Globus pallidus (tissue), 1 donor: ENCODE measurements at places on chromosomes 1 and 21.

GRCh38 chr1:156233426-156234127 is 8.4 kb upstream of the BGLAP start:
- no peak for DNase-seq

- DNase-seq: no peak
Measured at GRCh38 chr1:186974774-186975181, 146.0 kb downstream of the PLA2G4A start.

DNA sequence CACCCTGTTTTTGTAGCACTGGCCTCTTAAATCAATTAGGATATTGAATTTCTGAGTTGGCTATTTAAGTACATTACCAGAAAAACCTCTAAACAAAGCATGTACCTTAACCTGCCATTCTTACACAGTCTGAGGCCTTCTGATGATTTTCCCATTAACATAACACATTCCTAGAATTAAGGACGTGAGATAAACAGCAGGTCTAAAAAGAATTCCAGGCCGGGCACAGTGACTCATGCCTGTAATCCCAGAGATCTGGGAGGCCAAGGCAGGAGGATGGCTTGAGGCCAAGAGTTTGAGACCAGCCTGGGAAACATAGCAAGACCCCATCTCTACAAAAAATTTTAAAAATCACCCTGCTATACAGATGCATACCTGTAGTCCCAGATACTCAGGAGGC is 18.0 kb upstream of the LRRC8D start:
- DNase-seq: no peak

DNA sequence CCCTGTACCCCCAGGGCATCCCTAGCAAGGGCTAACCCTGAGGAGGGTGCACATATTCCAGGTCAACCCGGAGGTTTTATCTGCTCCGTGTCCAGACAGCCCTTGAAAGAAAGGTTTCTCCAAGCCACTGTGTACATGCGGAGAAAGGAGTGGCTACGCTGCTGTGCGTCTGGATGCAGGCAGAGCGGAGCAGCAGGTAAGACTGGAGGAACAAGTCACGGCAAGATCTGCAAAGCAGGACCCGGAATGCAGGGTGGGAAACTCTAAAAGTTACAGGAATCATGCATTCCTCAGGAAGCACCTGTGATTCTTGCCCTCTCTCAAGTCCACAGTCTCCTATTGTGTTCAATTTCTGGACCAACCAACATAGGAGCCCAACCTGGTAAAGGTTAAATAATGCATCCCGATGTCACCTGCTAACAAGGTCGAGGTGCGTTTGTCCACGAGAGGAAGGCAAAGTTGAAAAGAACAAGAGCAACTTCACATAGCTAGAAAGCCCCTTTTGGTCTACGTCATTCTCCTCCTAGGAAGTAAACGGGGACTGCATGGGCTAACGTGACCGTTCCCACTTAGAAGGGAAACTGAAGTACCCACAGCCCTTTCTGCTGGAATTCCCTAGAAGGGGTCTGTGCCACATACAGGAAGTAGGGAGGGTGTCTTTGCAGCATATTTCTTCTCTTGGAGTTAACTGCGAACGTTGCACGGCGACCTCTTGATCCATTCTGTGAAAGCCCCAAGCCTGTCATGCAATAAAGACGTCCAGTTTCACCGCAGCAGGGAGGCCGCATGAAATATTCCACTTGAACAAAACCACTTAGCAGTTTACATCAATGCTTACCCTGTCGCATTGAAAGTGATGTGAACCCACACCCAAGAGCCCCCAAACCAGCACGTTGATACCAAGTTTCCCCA is 5.8 kb downstream of the TIAM1 start:
- DNase-seq: no peak

GRCh38 chr1:9626201-9626608 is 25.3 kb upstream of the PIK3CD start:
- DNase-seq: no peak

DNA sequence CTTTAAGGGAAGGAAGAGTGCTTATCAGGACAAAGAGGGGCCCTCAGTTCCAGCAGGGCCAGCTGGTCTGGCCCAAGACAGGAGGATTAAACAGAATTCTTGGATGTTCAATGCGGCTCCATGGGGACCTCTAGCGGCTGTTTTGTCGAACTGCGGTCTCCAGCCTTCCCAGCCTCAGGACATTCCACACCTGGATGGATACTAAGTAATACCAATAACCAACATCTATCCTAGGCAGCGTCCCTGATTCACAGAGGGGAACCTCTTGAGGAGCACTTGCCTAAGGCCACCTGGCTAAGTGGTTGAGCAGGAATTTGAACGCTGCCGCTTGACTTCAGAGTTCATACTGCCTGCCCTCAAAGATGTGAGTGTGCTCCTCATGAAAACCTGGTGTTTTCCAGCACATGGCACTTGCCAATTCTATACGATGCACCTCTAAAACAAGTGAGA is 15.5 kb upstream of the CD247 start:
- DNase-seq: peak; percentile 62

- no peak for DNase-seq
Measured at GRCh38 chr1:178530037-178530402, 17.1 kb downstream of the TEX35 start.

DNA sequence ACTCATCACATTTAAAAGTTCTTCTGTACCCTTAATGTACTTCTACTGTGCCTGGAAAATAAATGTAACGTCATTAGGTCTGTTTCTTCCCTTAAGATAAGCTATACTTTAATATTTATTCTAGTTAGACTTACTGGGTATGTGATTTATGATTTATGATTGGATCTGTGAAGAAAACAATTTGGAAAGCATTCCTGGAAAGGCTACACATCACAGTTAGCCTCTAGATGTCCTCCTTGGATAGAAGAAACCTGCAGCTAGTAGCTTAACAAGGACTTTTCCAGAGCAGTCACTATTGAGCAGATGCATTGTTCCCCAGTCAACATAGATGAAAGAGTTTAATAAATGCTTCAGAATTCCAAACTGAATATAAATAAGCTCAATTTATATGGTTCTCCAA is 22.2 kb upstream of the ABL2 start:
- DNase-seq: peak; percentile 45

DNA sequence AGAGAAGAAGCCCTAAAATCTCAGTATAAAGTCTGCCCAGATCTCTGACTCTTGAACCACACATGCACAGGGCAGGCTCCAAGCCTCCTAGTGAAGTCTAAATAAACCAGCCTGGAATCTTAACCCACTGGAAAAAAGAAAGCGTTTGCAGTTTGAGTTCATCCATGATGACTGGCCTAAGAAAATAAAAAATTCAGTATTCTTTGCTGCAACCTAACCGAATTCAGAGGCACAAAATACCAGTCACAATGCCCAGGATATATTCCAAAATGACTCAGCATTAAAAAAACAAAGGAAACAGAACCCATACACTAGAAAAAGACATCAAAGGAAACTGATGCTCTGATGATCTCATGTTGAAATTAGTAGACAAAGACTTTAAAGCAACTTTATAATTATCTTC is 269.2 kb downstream of the SDCCAG8 start:
- no peak for DNase-seq

DNA sequence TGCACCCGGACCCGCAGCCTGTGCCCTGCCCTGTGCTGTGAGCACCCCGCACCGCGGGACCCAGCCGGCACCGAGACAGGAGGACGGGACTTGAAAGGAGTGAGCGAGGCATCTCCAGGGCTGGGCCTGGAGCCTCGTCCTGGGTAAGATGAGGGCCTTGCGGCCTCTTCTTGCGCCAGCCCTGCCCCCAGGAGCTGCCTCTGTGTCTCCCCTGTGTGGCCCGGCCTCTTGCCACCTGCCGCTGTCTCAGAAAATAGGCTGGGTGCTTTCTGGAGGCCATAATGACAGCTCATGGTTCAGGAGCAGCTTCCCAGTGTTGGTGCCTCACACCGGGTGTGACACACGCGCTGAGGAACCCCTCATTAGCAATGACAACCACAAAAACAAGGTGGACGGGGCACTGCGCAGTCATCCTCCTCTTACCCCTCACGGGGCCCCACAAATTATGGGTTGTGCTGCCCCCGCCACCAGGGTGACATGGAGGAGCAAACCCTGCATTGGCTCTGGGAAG is 161.5 kb upstream of the C1orf174 start:
- no peak for DNase-seq

- DNase-seq: no peak
Measured at GRCh38 chr1:232421143-232421796, 208.7 kb downstream of the SIPA1L2 start.

GRCh38 chr1:100188617-100189016 is 10.6 kb upstream of the LRRC39 start:
- peak; percentile 84 for DNase-seq

GRCh38 chr1:18820791-18821641 is 38.4 kb downstream of the TAS1R2 start:
- DNase-seq: peak; percentile 15

DNA sequence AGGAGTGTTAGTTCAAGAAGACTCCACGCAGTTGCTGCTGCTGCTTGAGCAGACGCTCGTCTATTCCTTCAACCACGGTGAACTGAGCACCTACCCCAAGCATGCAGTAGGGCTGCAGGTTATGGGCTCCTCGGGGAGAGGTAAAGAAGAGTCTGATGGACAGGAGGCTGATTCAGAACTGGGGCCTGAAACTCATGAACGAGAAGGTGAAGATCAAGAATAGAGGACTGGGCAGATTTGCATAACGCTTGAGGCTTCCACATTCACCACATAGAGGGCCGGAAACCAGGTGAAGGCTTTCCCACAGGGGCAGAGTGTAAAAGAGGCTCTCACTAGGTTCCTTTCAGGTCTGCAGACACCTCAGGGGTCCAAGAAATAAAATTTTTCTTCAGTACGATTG is 9.1 kb downstream of the ABCA4 start:
- no peak for DNase-seq

- no peak for DNase-seq
Measured at GRCh38 chr1:59071289-59071688, 225.6 kb upstream of the FGGY start.

- no peak for DNase-seq
Measured at GRCh38 chr1:184183919-184184318, 132.4 kb downstream of the TSEN15 start.

DNA sequence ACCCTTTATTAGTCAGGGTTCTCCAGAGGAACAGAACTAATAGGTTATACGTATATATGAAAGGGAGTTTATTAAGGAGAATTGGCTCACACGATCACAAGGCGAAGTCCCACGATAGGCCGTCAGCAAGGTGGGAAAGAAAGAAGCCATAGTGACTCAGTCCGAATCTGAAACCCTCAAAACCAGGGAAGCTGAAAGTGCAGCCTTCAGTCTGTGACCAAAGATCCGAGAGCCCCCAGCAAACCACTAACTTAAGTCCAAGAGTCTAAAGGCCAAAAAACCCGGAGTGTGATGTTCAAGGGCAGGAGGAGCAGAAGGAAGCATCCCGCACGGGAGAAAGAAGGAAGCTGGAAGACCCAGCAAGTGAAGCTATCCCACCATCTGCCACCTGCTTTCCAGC is 9.9 kb downstream of the IFNLR1 start:
- no peak for DNase-seq

GRCh38 chr1:101235696-101236515 is 913 bp upstream of the S1PR1 start:
- no peak for DNase-seq

DNA sequence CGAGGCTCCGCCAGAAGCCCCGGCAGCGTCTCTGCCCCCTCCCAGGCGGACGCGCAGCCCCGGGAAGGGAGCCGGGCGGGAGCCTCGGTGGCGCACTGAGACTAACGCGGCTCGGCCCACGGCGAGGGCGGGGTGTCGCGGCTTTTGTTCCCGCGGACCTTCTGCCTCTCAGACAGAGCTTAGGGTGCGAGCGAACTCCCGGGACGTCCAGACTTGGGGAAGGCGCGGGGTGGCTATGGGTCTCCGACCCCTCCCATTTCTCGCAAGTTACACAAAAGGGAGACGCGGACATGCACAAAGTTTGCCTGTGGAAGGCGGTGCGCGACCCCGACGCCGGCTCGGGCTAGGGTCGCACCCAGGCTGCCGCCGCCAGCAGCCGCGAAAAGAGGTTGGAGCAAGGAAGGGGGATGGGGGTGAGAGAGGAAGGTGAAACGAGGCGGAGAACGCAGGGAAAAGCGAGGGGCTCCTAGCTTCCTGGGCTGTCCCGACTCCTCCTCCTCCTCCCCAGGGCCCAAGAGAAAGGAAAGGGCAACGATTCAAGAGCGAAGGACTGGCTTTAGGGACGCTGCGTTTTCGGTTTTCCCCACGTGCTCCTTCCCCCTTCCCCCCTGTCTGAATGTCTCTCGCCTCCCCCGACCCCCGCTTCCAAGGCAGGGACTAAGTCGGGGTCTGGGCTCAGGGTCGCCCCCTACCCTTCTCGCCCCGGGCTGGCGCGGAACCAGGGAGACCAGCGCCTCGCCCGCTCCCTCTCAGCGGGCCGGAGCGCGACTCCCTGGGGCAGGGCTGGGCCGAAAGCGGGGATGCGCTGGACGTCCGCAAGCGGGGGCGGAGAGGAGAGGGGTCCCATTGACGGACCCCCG is 729 bp downstream of the APP start:
- peak; percentile 71 for DNase-seq

GRCh38 chr1:41423511-41424191 is 60.8 kb downstream of the EDN2 start:
- DNase-seq: no peak

GRCh38 chr1:204266504-204267034 is 52.8 kb upstream of the GOLT1A start:
- DNase-seq: no peak

- DNase-seq: no peak
Measured at GRCh38 chr1:229896306-229896705, 170.7 kb upstream of the GALNT2 start.

DNA sequence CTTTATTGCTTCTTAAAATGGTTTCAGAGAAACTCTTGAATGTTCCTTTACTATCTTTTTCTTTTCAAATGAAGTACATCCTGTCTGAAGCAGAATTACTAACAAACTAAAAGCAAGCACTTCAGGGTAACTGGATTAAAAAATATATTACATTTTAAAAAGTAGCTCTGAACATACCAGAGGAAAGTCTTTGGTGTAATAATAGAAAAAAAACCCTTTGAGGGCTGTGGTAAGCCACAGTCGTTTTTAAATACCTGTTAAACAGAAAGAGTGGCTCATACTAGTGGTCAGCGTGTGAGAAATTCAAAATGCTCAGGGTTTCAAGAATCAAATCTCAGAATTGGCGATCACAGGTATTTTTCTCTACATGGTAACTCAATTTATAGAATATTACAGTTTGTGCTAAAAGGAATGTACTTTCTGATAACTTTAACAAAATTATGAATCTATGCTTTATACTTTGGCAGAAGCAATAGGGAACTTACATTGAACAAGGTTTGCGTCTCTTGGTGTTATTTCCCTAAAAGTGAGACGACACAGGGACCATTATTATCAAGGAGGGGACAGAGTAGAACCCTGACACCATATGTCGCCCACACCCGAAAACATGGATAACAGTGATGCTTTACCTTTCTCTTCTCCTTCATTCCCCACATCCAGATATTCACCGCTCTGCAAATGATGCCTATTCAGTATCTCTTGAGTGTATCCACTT is 97.0 kb upstream of the DPH5 start:
- DNase-seq: no peak

DNA sequence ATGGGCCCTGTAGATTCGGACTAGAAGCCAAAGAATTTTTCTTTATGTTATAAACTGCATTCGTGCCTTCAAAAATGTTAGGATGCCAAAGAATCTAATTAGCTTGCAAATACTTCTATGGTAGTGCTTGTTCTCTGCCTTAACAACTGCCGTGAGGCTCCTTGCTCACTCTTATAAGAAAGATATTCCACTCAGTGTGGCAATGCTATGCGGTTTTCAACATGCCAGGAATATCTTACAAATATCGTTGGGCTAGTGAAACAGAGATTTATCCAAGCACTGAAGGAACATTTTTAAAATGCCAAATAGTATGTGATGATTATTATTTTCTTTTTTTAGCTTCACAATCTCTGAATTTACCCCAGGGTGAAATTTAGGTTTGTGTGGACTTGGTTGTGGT is 198.2 kb downstream of the GREM2 start:
- no peak for DNase-seq
